Pancreas (tissue), 10 donors: ENCODE measurements at places on chromosomes 3 and 15. TPM values are rescaled to one million over a fixed set of nuclear protein-coding genes. Genes with fewer than 3 reads are reported as not detected.

MON1A gene
- 2.3 TPM for total RNA-seq

CMSS1 gene
- total RNA-seq = 15.9 TPM

SAXO2 gene
- total RNA-seq = 4.3 TPM

FGF7 gene
- 6.9 TPM for total RNA-seq

SEC11A gene
- total RNA-seq = 43.7 TPM

SORD gene
- total RNA-seq = 10.9 TPM

INKA1 gene
- 0.65 TPM for total RNA-seq

P2RY1 gene
- total RNA-seq = 2.9 TPM

C3orf49 gene
- total RNA-seq = not detected

PYGO1 gene
- total RNA-seq = 2.3 TPM

SHF gene
- total RNA-seq = 2.1 TPM

DNAH12 gene
- total RNA-seq = 0.81 TPM

RETNLB gene
- total RNA-seq = not detected

ROPN1 gene
- total RNA-seq = not detected

NUTM1 gene
- not detected for total RNA-seq

NPAP1 gene
- 0.09 TPM for total RNA-seq

BFSP2 gene
- total RNA-seq = not detected

SLCO2A1 gene
- 8.8 TPM for total RNA-seq

ZDHHC23 gene
- total RNA-seq = 8.1 TPM

CAMKV gene
- not detected for total RNA-seq

RAB6B gene
- total RNA-seq = 9.2 TPM

PLSCR5 gene
- total RNA-seq = not detected

SAMD7 gene
- not detected for total RNA-seq

TF gene
- 2.2 TPM for total RNA-seq

CLDN1 gene
- 20.6 TPM for total RNA-seq

SLC6A6 gene
- total RNA-seq = 2.3 TPM

ARHGAP11A gene
- 3.2 TPM for total RNA-seq

CPEB1 gene
- 0.44 TPM for total RNA-seq

SMAD6 gene
- 4.0 TPM for total RNA-seq

CFAP44 gene
- total RNA-seq = 3.8 TPM

FETUB gene
- total RNA-seq = not detected

CPNE9 gene
- not detected for total RNA-seq

AADACL2 gene
- total RNA-seq = not detected

FAM107A gene
- total RNA-seq = 8.0 TPM

CNTN4 gene
- total RNA-seq = 5.5 TPM

HYAL3 gene
- total RNA-seq = 0.46 TPM
